Hindlimb muscle (tissue), 1 donor: ENCODE measurements at places on chromosomes 7 and 10. TPM values are rescaled to one million over a fixed set of nuclear protein-coding genes. Genes with fewer than 3 reads are reported as not detected.

GRCh38 chr10:104923501-104923900 lies 282.4 kb downstream of the SORCS3 start:
- no peak for DNase-seq

- no peak for DNase-seq
Measured at GRCh38 chr7:30928254-30928872, 16.7 kb downstream of the AQP1 start.

DNA sequence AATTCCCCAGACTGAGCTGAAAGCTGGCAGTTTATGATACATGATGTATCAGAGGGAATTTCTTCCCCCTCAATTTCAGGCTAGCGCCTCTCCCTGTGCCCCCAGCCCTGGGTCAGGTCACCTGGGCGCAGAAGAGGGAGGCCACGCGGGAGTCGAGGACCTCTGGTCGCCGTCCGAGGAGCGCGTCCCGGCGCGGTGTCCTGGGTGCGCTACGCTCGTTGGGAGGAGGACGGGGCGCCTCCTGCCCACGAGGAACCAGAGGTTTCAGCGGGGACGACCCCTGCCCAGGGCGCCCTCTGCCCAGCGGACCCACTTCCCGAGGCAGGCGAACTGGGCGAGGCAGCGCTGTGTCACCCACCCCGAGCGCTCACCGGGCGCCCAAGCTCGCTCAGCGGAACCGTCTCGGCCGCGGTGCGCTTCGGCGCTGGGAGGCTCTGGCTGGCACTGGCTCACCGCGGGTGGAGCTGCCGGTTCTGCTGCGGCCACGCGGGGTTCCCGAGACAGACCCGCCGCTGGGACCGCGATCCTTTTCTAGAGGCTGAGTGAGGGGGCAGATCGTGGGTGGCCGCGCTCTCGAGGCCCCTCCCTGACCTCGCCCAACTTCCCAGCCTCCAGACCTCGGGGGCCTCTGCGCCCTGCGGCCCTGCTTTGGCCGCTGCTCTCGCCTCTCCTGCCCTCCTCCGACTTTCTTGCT lies at the start of gene FAM237B:
Gene FAM237B, minus strand, starts transcription at position 504 of the 694 bp plus-strand sequence. CDS start 1,556 bp downstream, outside the sequence.
- DNase-seq: no peak

Gene GIMAP4
- polyA plus RNA-seq: 18.7 TPM

DNA sequence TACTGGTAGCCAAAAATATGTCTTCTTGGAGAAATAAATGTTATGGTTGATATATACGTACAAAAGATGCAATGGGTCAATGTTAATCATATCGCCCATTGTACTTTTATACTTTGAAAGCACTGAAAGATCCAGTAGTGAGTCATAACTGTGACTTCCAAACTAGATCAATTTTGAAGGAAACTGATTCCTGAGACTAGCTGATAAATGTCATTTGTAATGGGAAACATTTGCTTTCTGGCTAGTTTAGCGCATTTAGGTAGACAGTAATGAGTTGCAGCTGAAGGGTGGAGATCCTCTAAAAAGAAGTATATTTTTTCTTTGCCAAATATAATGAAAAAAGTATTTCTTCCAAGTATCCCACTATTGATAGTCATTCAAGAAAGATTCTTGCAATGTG lies 53.5 kb upstream of the ARHGAP21 start:
- peak; percentile 37 for DNase-seq

- no peak for DNase-seq
Measured at GRCh38 chr7:137625197-137625596, 221.6 kb downstream of the DGKI start.

- no peak for DNase-seq
Measured at GRCh38 chr7:75042286-75042685, 31.3 kb downstream of the RCC1L start.
